ENCODE measurements at places on chromosomes 12 and 14.
A peak's percentile ranks its signal among the peaks of the same experiment; 100 is the strongest.

- no peak for DNase-seq
Measured at GRCh38 chr14:99699085-99699760, 15.1 kb downstream of the CYP46A1 start.

DNA sequence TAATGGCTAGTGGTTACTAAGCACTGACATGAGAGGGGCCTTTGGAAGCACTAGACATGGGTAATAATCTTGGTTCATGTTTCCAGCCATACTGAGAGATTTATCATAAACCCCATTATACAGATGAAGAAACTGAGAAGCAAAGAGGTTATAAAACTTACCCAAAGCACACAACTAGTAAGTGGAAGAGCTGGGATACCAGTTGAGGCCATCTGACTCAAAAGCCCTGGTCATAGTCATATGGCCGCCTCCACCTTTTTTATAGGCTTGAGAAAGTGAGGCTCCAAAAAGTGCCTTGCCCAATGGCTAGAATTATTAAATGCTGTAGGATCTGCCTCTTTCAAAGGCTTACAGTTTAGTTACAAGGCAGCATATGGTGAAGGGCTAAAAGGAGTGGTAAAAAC lies 944 bp downstream of the TXNRD1 start:
- DNase-seq, result no peak

- DNase-seq, result no peak
Measured at GRCh38 chr14:89158701-89159100, 258.3 kb downstream of the FOXN3 start.

GRCh38 chr14:52862632-52863333 lies 71.4 kb upstream of the GNPNAT1 start:
- DNase-seq, result no peak

GRCh38 chr14:20469890-20470602 lies 840 bp downstream of the PNP start:
- DNase-seq, result no peak

DNA sequence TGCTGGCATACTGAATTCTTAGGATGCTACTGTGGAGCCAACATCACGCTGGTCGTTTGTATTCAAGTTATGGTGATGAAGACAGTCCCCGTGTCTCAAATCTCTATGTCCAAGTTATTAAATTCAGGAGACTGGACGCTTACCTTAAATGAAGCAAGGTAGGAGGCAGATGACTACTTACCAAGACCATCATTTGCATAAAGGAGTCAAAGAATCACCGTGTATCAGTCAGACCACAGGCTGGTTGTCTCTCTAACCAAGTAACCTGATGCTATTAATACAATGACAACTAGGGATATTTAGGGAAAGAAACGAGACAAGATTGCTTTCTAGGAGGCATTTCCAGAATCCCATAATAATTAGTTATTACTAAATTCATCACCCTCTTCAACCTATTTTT lies 78.1 kb upstream of the FRMD6 start:
- DNase-seq, result no peak

GRCh38 chr12:402029-402389 lies 565 bp downstream of the CCDC77 start:
- DNase-seq, result no peak

DNA sequence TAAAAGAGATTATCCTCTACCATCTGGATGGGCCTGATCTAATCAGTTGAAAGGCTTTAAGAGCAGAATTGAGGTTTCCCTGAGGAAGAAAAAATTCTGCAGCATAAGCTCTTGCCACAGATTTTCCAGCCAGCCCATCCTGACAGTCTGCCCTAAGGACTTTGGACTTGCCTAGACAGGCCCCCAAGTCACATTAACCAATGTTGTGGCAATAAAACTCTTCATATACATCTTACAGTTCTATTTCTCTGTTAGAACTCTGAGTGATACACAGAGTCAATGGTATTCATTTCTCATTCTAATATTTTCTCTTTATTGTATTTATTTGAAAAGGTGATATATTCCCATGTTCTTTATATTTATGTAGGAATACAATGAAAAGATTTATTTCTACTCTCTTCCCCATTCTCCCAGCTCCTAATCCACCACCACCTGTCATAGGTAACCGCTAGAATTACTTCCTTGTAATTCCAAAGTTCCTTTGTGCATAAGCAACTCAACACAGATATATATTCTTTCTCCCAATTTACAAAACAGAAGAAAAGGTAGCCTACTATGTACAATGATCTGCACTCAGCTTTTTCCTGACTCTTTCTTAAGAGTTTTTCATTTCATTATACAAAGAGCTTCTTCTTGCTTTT lies 182.1 kb downstream of the CAPZA3 start:
- DNase-seq, result no peak

DNA sequence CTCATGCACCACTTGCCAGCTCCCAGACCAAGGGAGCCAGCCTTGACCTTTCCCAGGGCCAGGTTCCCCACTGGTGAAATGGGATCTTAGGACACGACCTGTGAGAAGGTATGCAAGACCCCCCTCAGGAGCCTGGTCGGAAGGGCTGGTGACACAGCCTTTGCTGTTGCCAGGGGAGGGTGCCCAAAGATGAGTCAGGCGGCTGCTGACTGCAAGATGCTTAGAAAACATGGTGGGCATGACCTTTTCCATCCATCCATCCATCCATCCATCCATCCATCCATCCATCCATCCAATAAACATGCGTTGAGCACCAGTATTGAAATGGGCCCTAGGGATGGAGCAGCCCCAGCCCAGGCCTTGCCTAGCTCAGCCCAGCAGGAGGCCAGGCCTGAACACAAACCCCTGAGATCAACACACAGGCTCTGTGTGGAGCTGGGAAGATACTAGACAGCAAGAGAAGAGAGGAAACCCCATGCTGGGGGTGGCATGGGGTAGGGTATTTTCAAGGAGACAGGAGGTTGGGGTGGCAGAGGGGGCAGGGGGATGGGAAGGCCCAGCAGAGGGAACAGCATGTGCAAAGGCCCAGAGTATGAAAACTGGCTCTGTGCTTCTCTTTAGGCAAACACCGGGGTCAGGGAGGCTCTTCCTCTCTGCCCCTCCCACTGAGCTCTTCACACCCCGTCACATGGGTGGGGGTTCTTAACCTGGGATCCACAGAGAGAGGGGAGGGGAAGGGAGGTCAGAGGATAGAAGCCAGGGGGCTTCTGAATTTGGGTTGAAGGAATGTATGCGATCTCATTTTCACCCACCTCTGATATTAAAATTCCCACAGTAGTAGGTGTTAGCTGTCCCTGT lies 26.2 kb upstream of the YY1 start:
- no peak for DNase-seq

GRCh38 chr14:105131241-105131640 lies 37.3 kb downstream of the JAG2 start:
- DNase-seq, result no peak

DNA sequence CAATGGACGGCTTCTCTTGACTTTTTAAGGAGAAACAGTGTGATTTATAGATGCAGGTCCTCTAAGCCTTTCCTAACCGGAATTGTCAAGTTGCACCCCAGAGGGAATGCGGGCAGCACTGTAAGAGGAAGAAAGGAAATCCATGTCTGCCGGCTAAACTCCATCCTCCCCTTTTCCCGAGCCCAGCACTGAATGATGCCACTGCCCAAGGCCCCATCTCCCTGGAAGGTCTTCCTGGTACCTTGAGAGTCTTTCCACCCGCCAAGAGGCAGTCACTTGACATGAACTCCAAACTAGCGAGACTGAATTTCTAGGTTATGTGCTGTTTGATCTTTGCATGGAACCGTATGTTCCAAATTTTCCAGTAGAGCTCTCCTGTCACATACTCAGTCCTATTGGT lies 313.4 kb upstream of the FKBP4 start:
- no peak for DNase-seq

GRCh38 chr12:122909442-122910288 lies 13.7 kb upstream of the VPS37B start:
- no peak for DNase-seq

DNA sequence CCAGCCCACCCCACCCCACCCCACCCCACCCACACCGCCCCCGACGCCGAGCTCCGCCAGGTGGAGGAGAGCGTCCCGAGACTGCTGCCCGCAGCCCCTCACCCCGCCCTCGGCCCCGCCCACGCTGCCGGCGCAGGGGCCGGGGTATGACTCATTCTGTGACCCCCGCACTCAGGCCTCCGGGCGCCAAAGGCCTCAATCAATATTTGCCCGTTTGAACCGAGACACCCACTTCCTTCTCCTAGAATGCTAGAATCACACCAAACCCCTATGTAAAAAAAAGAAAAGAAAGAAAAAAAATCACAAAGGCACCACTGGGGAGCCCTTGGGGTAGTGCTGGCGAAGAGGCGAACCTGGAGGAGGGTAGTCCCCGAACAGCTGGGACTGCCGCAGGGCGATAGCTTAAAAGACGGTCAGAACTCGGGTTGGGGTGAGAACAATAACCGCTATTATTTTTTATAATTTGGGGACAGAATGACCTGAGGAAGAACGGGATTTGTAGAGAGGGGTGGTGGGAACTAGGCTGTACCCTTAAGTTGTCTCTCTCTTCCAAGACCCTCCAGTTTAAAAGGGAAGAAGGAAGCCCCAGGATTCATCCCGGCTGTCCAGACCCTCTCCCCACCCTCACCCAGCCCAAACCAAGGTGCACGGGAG lies 894 bp downstream of the KRT8 start:
- no peak for DNase-seq

DNA sequence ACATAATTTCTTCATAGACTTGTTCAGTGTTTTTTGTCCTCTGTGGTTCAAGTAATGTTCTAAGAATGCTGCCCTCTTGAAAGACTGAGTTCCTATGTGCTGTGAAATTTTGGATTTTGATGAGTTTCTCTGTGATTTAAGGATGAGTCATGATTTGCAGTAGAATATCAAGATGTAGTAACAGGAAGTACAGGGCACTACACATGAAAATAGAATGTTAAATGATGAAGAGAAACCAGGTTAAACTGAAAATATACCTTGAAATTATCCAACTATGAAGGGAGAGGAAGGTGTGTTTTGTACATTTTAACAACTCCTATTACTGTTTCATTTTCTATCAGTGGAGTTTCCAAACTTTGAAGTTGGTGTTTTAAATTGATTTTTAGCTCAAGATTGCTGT lies 4.8 kb downstream of the ELK3 start:
- DNase-seq, result no peak

DNA sequence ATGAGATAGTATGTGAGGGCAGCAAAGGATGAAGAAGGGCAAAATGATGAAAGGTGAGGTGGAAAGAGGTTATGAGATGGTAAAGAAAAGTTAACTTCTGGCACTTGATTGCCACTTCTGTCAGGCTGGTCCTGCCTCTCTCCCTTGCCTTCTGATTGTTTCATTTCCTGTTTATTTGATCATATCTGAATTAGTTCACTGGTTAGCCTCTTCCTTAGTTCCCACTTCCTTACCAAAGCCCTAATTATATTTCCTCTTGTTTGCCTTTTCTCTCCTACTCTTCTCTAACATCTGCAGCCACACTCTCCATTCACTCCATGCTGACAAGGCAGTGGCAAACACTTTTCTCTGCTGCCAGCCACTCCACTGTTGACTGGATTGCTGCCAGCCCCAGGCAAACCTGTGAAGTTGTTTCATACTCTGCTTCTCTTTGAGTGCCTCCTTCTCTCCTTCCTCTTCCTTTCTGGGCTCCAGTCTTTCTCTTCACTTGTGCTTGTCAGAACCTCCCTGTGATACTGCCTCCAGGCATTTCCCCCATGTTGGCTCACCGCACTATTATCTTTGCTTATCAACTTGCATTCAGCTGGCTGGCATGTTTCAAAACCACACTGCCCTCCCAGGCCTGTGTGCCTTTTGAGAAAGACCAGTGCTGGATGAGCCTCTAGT lies 8.1 kb downstream of the PNP start:
- no peak for DNase-seq

DNA sequence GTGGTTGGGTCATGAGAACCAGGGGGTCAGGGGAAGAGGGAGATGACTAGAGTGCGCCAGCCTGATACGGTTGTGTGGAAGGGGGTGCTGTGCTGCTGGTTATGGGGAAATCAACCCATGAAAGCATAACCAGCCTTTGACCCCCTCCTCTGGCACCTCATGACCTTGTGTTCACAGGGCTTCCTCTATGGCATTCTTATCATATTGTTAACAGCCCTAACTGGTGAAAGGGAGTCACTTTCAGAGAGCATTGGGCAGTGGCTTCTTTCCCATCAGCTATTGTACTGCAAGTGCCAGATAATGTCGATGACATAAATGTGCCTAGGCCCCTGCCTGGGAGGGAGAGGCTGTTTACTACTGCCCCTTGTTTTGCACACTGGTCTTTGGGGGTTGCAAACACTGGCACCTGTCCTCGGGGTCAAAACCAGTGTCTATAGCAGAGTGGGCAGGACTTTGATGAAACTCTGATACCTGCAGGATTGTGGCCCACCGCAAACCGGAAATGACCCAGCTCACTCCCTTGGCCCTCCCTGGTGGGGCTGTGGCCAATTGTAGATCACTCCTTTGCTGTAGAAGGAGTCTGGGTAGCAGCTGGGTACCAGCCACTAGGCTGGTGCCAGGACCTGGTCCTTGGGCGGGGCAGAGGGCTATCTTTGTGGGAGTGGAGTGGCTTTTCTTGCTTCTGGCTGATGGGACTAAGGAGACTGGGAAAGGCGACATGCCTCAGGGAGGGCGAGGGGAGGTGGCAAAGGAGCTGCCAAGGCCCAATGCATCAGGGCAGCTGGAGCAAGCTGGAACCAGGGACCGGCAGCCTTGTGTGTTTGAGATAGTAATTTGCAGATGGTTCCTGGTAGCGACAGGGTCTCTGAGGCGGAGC lies 634 bp upstream of the TMEM63C start:
- DNase-seq, result no peak

- DNase-seq, result peak; percentile 19
Measured at GRCh38 chr12:93317227-93317626, 60.5 kb upstream of the NUDT4 start.

- no peak for DNase-seq
Measured at GRCh38 chr14:103480595-103480994, 42.0 kb downstream of the CKB start.

- no peak for DNase-seq
Measured at GRCh38 chr12:108285016-108285415, 54.1 kb downstream of the CMKLR1 start.

DNA sequence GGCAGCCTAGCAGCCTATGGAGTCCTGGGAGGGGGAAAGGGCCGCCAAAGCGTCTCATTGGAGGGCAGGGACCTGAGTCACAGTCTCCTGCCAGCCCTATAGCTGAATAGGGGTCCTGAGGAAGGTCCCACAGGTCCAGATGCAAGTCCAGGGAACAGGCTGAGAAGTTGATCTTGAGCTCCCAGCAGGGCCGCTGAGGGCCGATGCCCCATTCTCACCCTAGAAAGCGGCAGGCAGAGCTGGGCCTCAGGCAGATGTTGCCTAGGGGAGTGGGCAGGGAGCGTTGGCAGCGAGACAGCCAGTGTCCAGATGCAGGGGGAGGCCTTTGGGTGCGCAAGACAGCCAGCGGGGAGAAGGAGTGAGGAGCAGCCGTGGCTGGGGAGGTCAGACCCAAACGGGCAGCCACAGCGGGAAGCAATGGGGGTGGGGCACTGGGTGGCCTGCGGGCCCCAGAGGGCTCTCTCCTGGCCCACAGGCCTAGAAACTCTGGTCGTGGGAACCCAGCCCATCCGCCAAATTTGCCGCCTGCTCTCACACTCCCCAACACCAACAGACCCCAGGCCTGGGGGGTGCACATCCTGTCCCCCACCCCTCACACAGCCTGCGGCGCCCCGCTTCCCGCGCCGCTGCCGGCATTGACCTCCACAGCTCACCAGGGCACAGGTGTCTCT lies 1.1 kb downstream of the HDAC7 start:
- no peak for DNase-seq
